ENCODE measurements at places on chromosomes 16 and 17. TPM values are rescaled to one million over a fixed set of nuclear protein-coding genes. Genes with fewer than 3 reads are reported as not detected.

- DNase-seq: peak; percentile 15
Observed at GRCh38 chr17:35088356-35088880, 24.9 kb upstream of the RFFL start.

ASGR1 gene
- total RNA-seq: 0.85 TPM

SGF29 gene
- 33.1 TPM for total RNA-seq

DNA sequence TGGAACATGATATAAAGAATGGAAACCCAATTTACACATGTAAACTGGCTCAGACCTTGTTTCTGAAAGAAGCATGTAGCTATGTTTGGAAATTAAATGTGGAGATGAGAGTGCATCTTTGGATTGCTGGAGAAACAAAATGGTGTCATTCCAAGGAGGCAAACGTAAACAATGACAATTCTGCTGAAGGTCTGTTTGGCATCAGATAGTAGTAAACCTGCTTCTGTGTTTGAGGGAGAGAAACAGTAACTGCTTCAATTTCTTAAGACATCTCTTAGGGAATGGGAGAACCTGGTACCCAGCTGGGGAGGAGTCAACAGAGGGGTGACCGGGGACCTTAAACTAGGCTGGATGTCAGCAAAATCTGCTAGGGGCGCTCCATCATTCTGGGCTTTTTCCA is 23.5 kb downstream of the GPRC5B start:
- DNase-seq: no peak

GRB7 gene
- total RNA-seq: not detected

GRCh38 chr17:7426896-7427489 is 1.6 kb downstream of the SPEM2 start:
- DNase-seq: no peak

DNA sequence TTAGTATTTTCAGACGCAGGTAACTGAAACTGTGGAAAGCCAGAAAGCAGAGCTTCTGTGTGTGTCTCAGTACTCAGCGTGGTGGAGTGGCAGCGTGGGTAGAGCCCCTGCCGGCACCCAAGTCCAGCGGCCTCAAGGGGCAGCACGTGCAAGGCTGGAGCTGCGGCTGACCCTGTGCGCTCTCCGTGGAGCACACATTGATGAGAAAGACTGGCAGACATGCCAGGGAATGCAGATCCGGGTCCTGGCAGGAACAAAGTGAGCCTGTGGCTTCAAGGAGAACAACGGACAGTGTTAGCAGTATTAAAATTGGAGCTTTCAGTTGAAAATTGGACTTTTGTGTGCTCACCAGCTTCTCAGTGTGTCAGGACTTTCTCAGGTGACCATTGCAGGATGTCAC is 23.3 kb downstream of the ZC3H18 start:
- DNase-seq: no peak

SYCE1L gene
- 9.3 TPM for total RNA-seq

WNT9B gene
- not detected for total RNA-seq

DNA sequence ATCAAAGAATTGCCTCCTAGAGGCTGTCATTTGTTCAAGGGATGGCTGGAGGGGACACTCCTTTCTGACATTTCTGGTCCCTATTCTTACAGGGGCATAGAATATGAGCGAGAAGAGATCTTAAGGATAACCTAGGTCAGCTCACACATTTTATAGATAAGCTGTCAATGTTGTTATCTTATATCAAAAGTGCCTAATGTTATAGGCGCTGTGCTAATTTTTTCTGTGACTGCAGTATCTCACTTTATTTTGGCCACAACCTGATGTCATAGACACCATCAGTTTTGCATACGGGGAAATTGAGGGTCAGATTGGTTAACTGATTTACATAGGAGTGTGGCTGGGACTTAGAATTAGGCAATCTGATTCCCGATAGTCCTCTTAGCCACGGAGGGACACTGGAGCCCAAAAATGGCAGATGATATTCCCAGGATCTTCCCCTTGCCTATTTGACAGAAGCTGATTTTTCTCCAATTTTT is 1.2 kb downstream of the CPD start:
- peak; percentile 35 for DNase-seq

- DNase-seq: no peak
Observed at GRCh38 chr17:63786971-63787711, 13.2 kb downstream of the DDX42 start.

ARL2BP gene
- 35.7 TPM for total RNA-seq

DNA sequence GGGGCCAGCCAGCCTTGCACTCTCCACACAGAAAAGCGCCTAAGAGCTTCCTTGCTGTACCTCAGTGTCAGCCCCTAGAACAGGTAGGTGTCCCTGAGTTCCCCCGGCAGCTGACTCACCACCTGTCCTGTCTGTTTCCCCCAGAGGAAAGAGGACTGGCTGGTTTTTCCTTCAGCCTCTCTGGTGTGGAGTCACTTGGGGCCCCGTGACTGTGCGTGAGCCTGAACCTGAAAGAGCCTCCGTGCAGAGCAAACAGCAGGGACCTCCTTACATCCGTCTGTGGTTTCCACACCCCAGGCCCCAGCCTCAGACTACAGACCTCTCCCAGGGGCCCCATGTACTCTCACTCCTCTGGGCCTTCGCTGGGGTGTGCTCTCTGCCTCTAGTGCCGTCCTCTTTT is 87.8 kb downstream of the GNAO1 start:
- DNase-seq: no peak

KRT222 gene
- total RNA-seq: not detected

- DNase-seq: no peak
Observed at GRCh38 chr17:12421646-12422306, 243.9 kb upstream of the MYOCD start.

GRCh38 chr16:57868913-57869520 is 66.7 kb upstream of the KIFC3 start:
- no peak for DNase-seq

- DNase-seq: no peak
Observed at GRCh38 chr17:77675816-77676215, 282.7 kb upstream of the TNRC6C start.

- DNase-seq: no peak
Observed at GRCh38 chr17:50963139-50963538, 97.0 kb upstream of the TOB1 start.

GPR139 gene
- total RNA-seq: not detected

DNA sequence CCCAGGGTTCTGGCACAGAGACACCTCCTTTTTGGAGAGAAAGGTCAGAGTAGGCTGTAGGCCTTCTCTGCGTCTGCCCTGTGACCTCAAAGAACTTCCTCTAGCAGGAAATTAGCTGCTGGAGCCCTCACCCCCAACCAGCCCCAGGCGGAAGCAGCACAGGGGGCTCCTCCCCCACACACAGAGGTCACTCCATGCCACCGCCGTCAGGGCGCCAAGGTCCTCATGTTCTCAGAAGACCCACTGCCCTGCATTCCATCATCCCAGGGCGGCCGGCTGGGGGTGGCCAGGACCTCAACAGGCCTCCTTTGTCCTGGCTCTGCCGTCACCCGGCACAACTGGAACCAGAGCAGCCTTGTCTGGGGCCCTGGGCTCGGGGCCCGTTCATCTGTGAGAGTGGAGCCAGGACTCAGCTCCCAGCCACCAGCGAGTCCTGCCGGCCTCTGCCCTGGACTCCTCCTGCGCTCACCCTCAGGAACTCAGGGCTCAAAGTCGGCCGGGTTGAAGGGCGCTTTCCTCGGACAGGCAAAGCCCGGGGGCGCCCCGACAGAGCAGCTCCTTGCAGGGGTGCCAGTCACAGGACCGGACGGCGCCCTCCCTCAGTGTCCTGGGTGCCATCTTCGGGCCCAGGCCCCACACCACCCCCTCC is 1.2 kb downstream of the TMC6 start:
- peak; percentile 89 for DNase-seq

- no peak for DNase-seq
Observed at GRCh38 chr17:19904412-19904811, 36.7 kb upstream of the ULK2 start.

DNA sequence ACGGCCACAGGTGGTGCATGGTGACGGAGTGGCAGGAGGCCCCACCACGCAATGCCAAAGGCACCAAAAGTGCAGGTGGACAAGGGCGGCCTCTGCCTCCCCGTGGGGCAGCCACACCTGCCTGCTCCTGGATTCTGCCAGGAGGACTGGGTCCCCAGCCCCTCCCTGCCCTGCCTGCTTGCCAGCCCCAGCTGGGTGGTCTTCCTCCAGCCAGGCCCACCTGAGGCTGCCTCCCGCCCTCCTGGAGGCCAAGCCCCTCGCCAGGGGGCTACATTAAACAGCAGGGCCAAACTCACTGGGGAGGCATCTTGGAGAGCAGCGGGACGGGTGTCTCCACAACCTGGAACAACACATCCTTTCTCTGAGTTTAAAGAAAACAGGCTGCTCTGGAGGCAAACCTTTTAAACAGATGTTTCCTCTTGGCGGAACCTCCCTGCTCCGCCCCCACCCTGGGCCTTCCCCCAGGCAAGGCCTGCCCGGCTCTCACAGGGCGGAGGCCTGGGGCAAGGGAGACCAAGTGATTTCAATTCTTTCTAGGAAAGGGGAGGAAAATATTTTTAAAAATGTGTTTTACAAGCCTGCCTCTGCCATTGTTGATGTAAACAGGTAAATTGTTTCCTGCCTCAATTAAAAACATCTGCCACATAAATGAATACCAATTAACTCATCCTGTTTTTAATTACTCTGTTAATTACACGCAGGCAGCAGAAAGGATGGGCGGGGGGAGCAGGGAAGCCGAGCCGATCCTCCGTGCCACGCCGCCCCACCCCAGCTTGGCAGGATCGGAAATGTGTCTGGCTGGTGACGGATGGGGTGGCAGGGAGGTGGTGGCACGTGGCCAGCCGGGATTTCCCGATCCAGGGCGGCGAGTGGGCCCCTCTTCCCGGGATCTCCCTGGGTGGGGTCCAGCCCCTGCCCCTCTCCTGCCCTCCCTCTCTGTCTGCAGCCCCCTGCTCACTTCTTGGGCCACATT is 54.4 kb upstream of the PABPN1L start:
- DNase-seq: no peak

ARHGAP23 gene
- 16.3 TPM for total RNA-seq

IL34 gene
- total RNA-seq: not detected

LGALS9B gene
- not detected for total RNA-seq

- DNase-seq: no peak
Observed at GRCh38 chr16:50604065-50604418, 55.8 kb downstream of the NKD1 start.

DNA sequence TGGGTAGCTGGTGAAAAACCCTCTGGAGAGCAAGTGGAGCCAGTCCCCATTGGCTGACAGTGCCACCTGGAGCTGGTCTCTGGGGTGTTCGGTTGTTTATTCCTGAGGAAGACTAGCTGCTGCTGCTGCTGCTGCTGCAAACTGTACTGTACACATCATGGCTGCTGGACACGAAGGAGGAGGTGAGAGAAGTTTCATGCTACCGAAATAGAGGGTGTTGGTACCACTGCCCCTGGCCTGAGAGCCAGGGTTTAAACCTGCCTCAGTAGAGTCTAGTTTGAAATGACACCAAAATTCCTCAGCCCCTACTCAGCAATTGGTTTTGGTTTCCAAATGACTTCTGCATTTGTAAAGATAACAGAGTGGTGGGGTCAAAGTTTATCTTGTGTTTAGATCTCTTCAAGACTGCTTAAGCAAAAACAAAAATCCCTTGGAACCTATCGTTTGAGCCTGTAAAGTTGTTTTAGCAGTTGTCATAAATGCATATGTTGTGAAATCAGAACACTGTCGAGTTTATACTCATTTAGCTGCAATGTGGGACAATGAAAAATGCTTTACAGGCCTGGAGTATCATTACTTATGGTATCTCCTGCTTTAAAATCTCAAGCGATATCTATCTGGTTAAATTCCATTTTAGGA is 40.8 kb downstream of the CYB5B start:
- no peak for DNase-seq

SPIRE2 gene
- total RNA-seq: 48.5 TPM

CBFA2T3 gene
- total RNA-seq: 48.0 TPM

DNA sequence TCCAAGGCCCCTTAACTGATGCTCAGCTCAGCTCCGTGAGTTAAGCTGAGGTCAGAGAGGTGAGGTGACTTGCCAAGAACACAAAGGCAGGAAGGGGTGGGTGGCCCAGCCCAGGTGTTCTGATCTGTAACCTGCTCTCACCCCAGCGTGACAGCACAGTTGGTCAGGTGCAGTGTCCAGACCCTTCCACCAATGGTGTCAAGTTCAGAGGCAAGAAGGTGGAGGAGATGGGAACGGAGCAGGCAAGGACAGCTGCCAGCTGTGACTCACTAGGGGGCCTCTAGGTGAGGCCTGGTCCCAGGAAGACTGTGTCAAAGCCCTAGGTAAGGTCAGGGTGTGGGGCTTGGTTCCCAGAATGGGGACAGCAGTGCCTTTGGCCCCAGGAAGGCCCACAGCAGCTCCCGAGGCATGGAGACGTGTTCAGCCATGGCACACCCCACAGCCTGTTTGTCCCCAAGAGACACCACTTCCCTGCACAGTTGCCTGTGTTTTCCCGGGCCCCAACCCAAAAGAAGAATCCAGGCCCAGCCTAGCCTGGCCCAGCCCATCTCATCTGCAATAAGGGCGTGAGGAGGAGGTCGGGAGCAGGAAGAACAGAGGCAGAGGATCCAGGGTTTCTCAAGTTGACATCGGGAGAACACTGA is 7.2 kb downstream of the WFIKKN2 start:
- DNase-seq: no peak

DNA sequence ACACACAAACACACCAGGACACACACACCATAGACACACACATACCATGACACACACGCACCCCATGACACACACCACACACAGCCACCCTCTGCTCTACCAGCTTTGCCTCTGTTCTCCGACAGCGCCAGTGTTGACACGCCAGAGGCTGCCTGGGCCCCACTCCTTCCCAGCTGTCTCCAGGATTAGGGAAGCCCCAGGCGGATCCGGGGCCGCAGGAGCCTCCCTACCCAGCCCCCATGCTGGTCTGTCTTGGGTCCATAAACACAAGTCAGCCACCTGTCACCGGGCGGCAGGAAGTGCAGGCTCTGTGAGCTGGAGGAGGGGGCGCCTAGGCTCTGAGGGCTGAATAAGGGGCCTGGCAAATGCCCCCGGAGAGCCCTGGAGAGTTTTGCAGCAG is 10.5 kb downstream of the TBC1D16 start:
- DNase-seq: no peak

RASL10B gene
- total RNA-seq: not detected

GRCh38 chr17:55416470-55417052 is 5.1 kb downstream of the MMD start:
- DNase-seq: no peak

- no peak for DNase-seq
Observed at GRCh38 chr17:55152236-55152635, 112.5 kb upstream of the HLF start.

DNA sequence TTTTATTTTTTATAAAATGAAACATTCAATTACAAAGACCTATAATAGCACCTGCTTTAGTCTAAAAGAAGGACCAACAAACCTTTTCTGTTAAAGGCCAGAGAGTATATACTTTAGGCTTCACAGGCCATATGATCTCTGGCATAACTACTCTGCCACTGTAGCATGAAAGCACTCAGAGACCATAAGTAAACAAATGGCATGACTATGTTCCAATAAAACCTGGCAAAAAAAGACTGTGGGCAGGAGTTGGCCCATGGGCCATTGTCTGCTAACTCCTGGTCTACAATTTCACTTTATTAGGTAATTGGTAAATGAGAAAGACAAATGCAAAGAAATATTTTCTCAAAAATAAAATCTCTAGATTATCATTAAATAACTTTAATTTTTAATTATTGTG is 14.9 kb downstream of the CEP112 start:
- DNase-seq: no peak

Data from OCI-LY7 (cell line).